Amniotic stem cell (primary cell): ENCODE measurements at places on chromosomes 6 and 20.
A peak's percentile ranks its signal among the peaks of the same experiment; 100 is the strongest.

DNA sequence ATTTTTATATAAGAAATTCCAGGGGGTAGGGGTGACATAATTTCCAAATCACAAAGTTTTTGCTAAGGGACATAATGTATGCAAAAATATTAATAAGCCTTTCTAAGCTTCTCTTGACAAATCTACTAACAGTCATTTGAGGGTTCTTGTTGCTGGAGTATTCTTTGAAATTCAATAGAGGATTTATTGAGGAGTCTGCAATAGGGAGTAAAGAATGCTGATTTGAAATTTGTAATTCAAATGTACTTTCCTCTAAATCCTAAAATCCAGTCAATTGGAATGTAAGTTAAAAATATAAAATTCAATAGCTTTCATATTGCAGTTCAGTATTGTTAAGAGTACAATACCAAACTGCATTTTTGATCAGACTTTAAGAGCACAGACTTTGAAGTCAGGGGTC lies 17.1 kb upstream of the LCA5 start:
- no peak for DNase-seq

DNA sequence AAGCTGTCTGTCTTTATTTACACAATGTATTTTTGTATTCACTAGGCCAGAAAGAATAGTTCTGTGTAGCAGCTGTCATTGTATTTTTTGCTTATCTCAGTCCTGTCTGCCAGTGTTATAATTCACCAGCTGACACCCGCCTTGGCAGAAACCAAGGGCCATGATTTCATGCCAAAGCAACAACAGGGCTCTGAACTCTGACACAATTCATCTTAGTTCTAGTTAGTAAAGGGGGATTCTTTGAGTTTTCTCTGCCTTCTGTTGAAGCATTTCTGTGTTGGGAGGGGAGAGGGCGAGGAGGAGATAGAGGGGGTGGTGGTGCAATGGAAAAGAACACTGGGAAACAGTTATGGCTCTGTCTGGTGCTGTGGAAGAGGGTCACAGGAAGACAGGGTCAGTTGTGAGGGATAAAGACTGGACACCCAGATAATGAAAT lies 684.6 kb upstream of the MARCKS start:
- no peak for DNase-seq

GRCh38 chr6:106517706-106518105 lies 111.6 kb downstream of the RTN4IP1 start:
- DNase-seq = no peak

DNA sequence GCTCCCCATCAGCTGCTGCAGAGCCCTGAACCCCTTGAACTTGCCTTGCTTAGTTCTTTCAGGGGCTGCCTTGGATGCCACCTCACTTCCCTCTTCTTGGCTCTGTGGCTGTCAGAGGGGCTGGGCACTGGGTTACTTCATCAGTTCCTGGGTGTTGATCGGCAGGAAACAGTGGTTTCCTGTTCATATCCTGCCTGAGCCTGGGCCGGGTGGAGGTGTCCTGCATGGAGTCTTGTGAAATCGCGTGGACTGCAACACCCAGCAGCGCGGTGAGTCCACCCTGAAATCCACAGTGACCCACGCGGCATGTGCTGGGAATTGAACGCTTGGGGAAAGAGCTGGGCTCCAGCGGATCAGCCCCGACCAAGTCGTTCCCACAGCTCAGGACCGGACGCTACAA lies 97.5 kb downstream of the CDH26 start:
- DNase-seq = no peak

DNA sequence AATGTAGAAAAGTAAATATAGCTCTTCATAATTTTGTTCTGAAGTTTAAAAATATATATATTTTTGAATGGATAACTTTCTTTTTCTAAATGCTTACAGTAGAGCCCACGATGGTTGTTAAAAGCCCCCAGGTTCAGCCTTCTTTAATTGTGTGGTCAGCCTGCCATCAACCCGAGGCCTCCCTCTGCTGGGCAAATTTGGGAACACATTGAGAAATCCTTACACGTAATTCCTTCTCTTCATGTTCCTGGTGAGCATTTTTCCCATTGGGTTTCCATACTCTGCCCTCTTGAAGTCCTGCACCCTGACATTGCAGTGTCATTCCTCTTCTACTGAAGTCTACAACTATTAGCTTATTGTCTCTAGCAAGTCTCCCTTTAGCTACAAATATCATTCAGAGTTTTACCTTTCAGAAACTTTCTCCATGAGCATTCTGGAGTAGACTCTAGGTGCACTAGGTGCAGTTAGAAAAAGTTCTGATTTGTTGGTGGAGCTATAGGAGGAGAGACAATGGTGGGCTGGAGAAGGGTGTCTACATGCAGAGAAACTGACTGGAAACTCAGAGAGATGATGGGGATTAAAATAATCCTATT lies 40.6 kb downstream of the TRIM38 start:
- peak; percentile 58 for DNase-seq

- no peak for DNase-seq
These were observed 31.2 kb downstream of the MUC22 start for GRCh38 chr6:31041372-31041974.

DNA sequence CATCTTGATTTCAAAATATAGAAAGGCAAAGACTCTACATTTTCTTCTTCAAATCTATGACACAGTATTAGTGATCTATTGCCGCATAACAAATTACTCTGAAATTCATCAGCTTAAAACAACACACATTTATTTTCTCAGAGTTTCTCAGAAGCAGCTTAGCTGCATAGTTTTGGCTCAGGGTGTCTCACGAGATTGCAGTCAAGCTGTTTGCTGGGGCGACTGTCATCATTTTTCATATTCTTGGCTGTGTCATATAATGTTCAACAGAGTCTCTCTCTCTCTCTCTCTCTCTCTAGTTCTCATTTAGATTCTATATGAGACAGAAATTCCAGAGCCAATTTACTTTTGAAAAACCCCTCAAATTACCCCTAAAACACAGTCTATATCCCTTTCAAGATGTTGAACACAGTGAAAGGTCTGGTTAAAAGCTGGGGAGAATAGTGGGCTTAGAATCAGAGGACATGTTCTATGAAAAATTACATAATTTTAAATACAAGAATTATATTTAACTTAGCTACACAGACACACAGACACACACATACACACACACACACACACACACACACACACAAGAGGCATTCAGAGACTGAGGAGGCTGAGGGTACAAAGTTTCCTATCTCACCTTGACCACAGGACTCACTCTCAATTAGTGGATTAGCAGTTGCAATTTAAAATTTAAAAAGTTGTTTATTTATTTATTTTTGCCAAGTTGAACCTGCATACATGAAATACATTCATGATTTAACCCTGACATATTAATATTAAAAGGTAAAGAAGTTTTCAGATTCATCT lies 86.7 kb downstream of the MKKS start:
- no peak for DNase-seq

GRCh38 chr6:143139239-143139784 lies 78.6 kb downstream of the AIG1 start:
- DNase-seq = no peak

DNA sequence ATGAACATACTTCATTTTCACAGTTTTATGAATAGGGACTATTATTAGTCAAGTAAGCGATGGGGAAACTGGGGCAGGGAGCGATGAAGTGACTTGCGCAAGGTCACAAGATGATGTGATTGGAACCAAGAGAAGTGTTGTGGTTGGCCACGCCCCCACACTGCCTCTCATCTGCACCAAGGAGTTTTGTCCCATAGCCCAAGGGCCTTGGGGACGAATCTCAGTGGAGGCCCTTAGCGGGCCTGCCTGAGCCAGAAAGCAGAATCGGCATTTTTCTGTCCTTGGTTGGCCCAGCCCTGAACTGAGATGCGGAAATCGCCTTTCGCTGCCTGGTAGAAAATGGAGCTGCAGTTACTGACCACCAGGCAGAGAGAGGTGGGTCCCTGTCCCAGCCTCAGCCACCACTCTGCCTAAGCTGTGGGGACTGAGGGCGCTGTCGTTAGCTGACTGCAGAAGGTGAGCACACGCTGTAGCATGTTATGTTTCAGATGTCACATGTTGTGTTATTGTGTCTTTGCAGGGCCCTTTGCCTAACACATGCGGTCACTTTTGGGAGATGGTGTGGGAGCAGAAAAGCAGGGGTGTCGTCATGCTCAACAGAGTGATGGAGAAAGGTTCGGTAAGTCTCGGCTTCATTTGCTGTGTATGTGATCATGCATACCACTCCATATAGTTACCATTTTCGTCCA lies 57.8 kb downstream of the PTPN1 start:
- no peak for DNase-seq

DNA sequence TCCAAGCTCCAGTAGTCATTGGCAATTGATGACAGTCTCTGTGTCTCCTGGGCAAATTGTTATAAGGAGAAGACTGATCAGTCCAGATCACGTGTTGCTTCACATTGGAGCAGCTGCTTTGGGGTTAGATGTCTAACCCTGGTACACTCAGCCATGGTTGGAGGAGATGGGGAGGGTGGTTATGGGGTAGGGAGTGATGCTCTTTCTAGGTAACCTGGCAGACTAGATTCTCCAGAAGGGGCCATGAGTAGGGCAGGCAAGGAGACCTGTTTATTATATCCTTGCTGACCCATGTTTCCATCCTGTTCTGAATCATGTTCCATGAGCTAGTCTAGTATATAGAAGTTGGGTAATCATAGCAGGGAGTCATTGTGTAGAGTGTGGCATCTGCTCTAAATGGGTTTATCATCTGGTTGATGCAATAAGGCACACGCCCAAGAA lies 50.8 kb upstream of the BACH2 start:
- no peak for DNase-seq

DNA sequence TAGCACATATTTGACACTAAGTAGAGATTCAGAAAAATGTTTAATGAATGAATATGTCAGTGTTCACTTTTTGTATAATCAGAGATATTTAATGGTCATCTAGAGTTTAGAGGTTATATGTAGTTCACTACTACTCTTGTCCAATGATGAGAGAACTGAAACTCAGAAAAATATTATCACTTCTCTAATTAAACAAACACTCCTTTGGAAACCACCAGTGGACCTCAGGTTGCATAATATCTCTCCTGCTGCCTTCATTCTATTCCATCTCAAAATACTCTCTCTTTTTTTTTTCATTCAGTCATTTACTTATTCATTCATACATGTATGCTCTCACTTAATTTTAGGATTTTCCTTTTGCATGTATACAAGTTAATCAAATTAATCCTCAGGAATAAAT lies 423.1 kb upstream of the RNF217 start:
- no peak for DNase-seq
